ENCODE measurements at places on chromosomes 7 and 10. TPM values are rescaled to one million over a fixed set of nuclear protein-coding genes. Genes with fewer than 3 reads are reported as not detected.

The TLX1 gene
- total RNA-seq: not detected

The OR9A2 gene
- not detected for total RNA-seq

GRCh38 chr10:46096909-46097575, 51.0 kb upstream of the MSMB start:
- no peak for DNase-seq

GRCh38 chr7:98643236-98643985, 26.3 kb downstream of the NPTX2 start:
- no peak for DNase-seq

GRCh38 chr7:28211006-28211405, 30.4 kb upstream of the JAZF1 start:
- DNase-seq: no peak

Measured in PC-3 (cell line).